ENCODE measurements at places on chromosomes 3 and 15. TPM values are rescaled to one million over a fixed set of nuclear protein-coding genes. Genes with fewer than 3 reads are reported as not detected.
A peak's percentile ranks its signal among the peaks of the same experiment; 100 is the strongest.

The LSAMP gene
- 20.1 TPM for total RNA-seq

DNA sequence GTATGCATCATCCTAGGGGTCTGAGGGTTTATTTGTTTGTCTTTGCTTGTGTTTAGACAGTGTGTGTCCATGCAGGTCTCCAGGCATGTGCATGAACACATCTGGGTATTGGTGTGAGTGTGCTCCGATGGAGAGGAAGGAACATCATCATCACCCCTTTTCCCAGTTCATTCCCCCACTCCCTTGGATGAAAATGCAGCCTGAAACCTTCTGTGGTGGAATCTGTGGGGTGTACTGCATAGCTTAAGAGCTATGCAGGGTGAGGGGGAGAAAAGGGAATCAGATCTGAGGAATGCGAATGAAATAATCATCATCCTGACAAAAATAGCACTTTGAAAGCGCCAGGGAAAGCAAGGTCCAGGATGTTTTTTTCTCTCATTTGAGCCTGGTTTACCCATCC is 520.1 kb downstream of the NTRK3 start:
- no peaks in the 10 kb centered on the region for H3K36me3 ChIP-seq
- H3K4me3 ChIP-seq: no peak overlapping the region
- no peak overlapping the region for H3K27ac ChIP-seq
- DNase-seq: no peak
- H3K4me1 ChIP-seq: no peaks in the 10 kb centered on the region

GRCh38 chr3:63034101-63034500 is 158.9 kb upstream of the CADPS start:
- no peak overlapping the region for H3K27ac ChIP-seq
- H3K4me3 ChIP-seq: no peak overlapping the region

- no peaks in the 10 kb centered on the region for H3K36me3 ChIP-seq
- no peak overlapping the region for H3K27ac ChIP-seq
- no peaks in the 10 kb centered on the region for H3K27me3 ChIP-seq
- DNase-seq: no peak
- H3K4me3 ChIP-seq: no peak overlapping the region
Measured at GRCh38 chr3:174958671-174959328, 99.7 kb downstream of the NAALADL2 start.

DNA sequence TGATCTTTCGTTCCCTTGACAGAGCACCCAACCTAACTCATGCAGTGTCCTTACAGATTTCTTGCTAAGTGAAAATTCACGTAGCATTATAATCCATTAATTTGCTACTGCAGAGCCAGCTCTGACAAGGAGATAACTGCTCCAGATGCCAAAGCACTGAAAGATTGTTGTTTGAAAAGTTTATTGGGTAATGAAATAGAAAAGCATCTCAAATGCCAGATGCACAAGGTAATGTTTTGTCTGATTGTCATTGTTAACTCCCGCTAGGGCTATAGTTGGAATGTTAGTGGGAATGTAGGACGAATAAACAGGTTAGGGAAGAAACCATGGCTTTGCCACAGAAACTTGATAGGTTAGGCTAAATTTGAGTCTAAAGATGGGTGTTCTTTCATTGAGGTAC is 20.2 kb upstream of the SLC2A2 start:
- H3K4me3 ChIP-seq: no peak overlapping the region
- no peaks in the 10 kb centered on the region for H3K27me3 ChIP-seq
- peaks cover 4% of the 10 kb centered on the region for H3K4me1 ChIP-seq
- H3K36me3 ChIP-seq: no peaks in the 10 kb centered on the region
- DNase-seq: no peak

GRCh38 chr3:126208606-126209256 is 28.3 kb upstream of the ALDH1L1 start:
- no peak overlapping the region for H3K27ac ChIP-seq
- H3K27me3 ChIP-seq: peaks cover 10% of the 10 kb centered on the region
- peak; percentile 78 for DNase-seq
- peaks cover 14% of the 10 kb centered on the region for H3K4me1 ChIP-seq

Measured in lower lobe of right lung (tissue), 2 donors.